ENCODE measurements at places on chromosomes 2 and 18.

- no peak for DNase-seq
These were observed 296.9 kb upstream of the STON1 start for GRCh38 chr2:48233005-48233404.

DNA sequence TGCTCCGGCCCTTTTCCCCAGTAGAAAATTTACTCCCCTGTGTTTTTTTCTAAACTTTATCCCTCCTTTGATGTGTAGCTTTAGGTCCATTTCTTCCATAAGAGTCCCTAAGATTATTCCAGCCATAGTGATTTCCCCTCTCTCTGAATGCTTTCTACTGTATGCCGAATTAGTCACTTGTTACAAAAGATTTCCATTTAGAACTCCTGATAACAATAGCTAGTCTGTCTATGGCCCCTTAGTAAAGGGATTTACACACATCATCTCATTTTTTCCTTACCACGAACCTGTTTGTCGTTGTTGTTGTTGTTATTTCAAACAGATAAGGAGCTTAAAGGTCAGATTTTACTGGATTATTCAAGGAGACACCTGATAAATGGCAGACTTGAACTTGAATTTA, 256.1 kb downstream of the PAX3 start:
- DNase-seq: no peak

- no peak for DNase-seq
These were observed 598.4 kb downstream of the FBXO15 start for GRCh38 chr18:73549236-73549635.

GRCh38 chr2:240095556-240096523, 40.3 kb downstream of the COPS9 start:
- no peak for DNase-seq

DNA sequence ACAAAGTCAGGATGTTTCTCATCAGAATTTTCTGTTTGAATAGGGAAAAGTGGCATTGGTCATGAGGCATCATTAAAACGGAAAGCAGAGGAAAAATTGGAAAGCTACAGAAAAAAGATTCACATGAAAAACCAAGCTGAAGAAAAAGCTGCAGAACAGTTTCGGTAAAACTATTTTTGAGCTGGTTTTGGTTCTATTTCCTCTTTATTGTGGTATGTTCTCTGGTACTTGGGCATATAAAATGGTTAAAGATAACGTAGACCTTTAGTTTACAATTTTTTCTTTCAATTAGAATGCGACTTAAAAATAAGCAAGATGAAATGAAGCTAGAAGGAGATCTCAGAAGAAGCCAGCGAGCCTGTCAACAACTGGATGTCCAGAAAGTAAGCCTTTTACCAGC, 7.6 kb downstream of the GPATCH11 start:
- DNase-seq: no peak

- DNase-seq: no peak
These were observed 48.5 kb upstream of the DOCK10 start for GRCh38 chr2:225090746-225091145.

DNA sequence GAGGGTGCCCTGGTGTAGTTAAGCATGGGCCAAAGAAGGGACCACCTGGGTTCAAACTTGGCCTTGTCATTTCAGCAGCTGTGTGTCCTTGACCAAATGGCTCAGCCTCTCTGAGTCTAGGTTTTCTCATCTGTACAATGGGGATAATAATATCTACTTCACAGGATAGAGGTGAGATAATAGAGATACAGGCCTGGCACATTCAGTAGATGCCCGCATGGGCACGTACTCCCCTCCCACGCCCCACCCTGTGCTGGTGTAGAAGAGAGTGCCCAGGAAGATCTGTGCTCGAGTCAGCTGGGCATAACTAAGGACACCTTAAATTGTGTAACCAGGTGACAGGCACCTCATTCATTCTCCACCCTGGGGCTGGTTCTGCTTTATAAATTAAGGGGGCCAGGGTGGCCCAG, 8.4 kb upstream of the TMEM185B start:
- peak; percentile 51 for DNase-seq

GRCh38 chr2:42249887-42250286, 80.7 kb downstream of the EML4 start:
- DNase-seq: no peak

DNA sequence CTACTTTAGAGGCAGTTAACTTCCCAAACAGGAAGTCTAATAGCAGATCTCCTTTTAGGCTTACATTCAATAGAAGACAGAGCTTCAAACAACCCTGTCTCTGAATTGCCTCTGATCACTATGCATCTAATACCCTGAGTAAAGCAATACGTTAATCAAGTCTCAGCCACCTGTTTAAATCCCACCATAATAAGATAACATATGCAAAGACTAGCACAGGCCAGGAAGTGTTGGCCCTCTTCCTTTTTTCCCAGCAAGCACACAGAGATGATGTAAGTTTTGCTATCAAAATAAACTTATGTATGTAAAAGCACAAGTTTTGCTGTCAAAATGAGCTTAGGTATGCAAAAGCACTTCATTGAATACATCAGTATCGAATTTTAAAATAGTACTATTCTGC, 385.5 kb downstream of the RND3 start:
- DNase-seq: no peak

GRCh38 chr18:22525883-22526282, 108.2 kb upstream of the CTAGE1 start:
- DNase-seq: no peak

DNA sequence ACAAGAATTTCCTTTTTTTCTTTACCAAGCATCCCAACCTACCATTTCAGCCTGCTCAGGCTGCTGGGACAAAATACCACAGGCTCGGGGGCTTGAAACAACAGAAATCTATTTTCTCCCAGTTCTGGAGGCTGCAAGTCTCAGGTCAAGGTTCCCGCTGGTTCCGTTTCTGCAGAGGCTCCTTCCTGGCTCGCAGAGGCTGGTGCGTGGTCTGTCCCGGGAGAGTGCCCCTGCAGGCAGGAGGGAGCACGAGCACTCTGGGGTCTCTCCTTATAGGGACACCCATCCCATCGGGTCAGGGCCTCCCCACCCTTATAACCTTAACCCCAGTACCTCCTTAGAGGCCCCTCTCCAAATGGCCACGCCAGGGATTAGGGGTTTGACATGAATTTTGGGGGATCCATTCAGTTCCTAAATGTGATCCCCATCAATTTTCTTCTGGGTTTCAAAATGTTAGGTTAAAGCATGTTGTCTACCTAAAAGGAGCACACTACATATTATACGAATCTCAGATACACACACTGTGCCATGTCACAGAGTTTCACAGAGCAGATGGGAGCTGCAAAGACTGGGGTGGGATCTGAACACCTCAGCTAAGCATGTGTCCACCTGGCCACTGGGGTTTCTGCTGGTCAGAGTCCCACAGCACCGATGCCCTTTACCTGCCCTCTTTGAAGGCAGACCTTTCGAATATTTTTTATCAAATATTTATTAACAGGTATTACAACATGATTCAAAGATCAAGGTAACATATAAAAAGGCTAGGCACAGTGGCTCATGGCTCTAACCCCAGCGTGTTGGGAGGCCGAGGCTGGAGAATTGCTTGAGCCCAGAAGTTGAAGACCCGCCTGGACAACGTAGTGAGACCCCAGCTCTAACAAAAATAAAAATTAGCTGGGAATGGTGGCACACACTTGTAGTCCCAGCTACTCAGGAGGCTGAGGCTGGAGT, 17.6 kb upstream of the ADI1 start:
- no peak for DNase-seq

Data from stimulated activated CD4-positive, alpha-beta T cell treated with anti-CD3 and anti-CD28 coated beads, Interleukin-2, amount 100 ng/mL, for 24 hours (primary cell).